ENCODE measurements at places on chromosomes 6 and 20.

GRCh38 chr20:8133851-8134451, 1.9 kb downstream of the PLCB1 start:
- DNase-seq: no peak

DNA sequence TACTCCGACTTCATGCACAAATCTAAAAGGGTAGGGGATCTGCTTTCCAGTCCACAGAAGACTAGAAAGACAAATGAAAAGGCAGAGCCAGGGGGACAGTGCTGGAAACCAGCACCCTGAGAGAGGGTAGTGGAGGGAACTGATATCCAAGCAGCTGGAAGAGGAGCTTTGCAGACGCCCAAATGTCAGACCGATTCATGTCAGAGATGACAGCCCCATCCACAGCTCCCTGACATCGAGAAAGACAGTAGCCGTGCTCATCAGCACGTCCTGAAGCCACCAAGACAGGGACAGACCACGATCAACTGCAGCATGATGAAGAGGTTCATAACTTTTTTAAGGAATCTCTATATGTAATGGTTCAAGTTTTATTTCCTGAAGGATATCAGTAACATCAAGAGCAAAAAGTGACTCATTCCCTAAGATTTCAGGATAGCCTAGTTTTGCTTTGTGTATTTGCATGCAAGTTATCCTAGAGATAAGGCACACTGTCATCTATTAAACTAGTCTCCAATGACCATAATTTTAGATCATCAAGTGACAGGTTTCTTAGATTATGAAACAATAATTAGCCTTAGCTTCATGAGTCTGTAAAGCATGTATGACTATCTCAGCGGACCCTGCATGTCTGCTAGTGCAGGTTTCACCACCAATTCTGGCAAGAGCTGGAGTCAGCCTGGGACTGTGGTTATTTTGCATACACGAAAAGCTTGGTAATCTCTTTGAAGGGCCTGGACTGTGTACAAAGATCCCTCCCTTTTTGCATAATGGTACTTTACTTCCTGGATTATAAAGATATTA, 43.0 kb downstream of the PRDM1 start:
- no peak for DNase-seq

DNA sequence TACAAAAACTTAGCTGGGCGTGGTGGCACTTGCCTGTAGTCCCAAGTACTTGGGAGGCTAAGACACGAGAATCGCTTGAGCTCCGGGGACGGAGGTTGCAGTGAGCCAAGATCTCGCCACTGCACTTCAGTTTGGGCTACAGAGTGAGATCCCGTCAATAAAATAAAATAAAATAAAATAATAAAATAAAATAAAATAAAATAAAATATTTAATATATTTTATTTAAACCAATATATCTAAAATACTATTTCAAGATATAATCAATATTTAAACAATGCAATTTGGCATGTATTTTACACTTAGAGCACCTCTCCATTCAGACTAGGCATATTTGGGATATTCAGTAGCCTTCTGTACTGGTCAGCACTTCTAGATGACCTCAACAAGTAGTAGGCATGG, 142.1 kb downstream of the FOXA2 start:
- DNase-seq: no peak

GRCh38 chr20:57835074-57835452, 125.2 kb upstream of the PMEPA1 start:
- DNase-seq: no peak
